HS-5 (cell line): ENCODE measurements at places on chromosomes 16 and 17.

DNA sequence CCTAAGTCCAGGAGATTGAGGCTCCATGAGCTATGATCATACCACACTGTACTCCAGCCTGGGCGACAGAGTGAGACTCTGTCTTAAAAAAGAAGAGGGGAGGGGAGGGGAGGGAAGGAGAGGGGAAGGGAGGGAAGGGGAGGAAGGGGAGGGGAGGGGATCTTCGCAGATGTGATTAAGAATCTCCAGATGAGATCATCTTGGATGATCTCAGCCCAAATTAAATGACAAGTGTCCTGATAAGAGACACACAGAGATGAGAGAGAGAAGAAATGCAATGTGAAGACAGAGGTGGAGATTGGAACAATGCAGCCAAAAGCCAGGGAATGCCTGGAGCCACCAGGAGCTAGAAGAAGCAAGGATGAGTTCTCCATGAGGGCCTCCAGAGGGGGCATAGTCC, 70.1 kb downstream of the EMP2 start:
- no peak for DNase-seq

DNA sequence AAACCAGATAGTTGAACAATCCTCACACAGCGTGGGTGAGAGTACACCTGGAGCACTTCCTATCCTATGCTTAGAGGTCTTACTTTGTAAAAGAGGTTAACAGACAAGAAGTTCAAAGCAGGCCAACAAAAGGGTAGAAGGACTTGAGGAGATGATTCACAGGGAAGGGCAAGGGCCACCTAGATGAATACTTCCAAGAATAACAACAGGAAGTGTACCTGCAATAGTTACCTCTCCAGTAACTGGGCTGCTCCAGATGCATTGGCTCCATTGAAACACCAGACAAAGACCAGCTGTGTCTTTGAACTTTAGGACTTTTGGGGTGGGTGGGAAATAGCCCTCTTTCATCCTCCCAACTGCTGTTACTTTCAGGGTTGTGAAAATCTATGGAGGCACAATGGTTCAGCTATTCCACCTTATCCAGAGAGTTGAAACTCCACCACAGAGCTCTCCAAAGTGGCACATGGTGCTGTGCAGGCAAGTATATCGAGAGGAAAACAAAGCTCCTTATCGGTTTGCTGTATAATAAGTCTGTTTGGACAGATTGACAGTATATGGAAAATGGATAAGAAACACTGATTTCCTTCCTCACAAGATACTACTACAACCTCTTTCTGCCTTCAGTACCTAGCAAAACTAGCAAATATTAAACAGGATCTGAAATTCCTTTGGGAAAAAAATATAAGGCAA, 22.7 kb downstream of the RNF43 start:
- DNase-seq = no peak

- DNase-seq = no peak
These were observed 55.1 kb downstream of the RPTOR start for GRCh38 chr17:80599546-80600305.

- DNase-seq = no peak
These were observed 41.5 kb downstream of the ABCC1 start for GRCh38 chr16:15990902-15991301.

GRCh38 chr17:61366715-61367413, 32.8 kb upstream of the TBX2 start:
- DNase-seq = no peak

- DNase-seq = no peak
These were observed 136.5 kb downstream of the FTO start for GRCh38 chr16:53840456-53840855.

DNA sequence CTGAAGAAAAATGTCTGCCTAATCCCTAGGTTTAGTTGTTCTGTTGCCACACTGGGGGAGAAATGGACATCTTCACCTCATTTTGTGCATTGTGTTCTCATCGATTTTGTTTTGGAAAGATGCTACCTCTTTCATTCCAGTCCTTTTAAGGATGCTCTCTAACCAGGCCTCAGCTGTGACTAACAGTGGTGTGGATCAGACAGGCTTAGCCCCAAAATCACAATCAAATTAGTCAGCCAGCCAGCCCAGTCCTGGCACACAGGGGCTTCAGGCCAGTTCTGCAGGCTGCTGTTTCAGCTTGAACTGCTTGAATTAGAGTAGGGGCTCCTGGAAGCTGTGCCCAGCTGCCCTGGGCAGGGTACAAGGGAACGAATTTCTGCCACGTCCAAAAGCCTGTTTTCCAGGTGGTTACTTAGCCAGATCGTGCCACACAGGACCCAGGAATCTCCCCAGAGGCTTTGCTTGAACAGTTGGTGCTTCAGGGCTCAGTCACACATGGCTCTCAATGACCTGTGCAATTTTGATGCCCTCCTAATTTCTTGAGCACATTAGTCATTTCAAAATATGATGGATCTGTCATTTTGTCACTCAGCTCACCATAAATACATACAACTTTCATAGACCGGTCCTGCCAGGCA, 60.7 kb downstream of the CLEC16A start:
- DNase-seq = peak; percentile 67

- no peak for DNase-seq
These were observed 867 bp upstream of the LIMD2 start for GRCh38 chr17:63700528-63701455.

DNA sequence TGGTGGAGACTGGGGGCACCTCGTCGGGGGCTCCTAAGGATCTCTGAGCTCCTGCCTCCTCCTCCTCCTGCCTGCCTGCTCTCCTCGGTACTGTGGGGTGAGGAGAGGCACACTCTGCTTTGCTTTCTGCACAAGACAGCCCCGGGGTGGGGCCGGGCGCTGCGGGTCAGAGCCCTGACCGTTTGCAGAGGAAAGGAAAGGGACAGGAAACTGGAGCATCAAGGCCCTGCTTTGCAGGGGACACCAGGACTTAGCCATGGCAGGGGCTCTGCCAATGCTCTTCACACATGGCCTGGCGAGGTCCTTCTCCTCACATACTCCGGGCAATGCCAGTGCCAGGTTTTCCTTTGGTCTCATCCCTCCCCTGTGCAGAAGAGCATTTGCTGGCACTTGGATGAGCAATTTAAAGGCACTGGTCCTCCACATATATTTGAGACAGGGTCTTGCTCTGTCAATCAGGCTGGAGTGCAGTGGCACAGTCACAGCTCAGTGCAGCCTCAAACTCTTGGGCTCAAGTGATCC, 23.8 kb upstream of the DOC2B start:
- DNase-seq = no peak
